ENCODE measurements at places on chromosomes 12 and 14.

DNA sequence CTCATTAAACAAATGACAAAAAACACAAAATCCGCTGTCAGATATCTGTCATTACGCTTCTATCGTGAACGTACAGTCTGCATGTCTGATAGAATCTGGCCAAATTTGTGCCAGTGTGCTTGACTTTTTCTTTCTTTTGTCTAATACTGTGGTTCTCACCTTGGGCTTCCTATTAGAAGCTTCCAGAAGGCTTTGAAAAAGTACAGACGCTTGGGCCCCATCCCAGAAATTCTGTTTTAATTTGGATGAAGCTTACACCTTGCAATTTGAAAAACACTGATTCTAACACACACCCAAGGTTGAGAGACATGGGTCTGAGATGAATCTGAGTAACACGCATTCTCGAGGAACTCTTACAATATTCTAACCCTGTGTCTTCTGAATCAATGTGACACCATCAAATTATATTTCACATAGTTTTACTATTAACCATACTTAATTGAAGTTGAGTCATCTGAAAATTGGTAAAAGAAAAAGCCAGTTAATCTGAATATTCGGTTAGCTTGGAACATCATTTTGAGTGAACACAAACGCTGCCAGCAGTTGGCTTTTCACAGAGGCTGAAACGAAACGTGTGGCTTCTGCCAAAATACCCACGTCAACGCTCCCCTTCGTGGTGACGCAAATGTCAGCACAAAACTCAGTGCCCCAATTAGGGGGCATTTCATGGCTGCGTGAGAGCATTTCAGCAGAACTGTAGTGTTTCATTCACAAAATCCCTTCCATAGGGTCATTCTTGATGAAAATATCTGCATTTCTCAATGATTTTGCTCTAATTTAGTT is 420.5 kb downstream of the TMEM132D start:
- no peak for DNase-seq

- no peak for DNase-seq
Observed at GRCh38 chr12:123388951-123389559, 5.1 kb downstream of the KMT5A start.

- DNase-seq = no peak
Observed at GRCh38 chr12:114894076-114894475, 210.1 kb upstream of the TBX3 start.

DNA sequence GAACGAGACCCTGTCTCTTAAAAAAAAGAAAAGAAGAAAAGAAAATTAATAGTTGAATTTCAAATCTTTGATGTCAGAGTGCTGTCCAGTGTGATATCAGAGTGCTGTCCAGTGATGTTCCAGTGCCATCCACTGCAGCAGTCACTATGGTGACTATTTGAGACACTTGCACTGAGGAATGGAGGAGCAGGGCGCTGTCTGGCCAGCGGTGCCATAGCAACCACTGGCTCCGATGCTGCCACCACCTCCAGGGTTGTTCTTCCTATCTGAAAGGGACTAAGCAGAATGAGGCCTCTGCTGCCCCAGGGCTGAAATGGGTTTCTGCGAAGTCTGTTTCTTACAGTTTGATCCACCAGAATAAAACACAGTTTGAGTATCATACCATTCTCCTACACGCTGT is 272.9 kb downstream of the NUAK1 start:
- DNase-seq = no peak

GRCh38 chr12:81010641-81011040 is 67.2 kb upstream of the ACSS3 start:
- DNase-seq = no peak

DNA sequence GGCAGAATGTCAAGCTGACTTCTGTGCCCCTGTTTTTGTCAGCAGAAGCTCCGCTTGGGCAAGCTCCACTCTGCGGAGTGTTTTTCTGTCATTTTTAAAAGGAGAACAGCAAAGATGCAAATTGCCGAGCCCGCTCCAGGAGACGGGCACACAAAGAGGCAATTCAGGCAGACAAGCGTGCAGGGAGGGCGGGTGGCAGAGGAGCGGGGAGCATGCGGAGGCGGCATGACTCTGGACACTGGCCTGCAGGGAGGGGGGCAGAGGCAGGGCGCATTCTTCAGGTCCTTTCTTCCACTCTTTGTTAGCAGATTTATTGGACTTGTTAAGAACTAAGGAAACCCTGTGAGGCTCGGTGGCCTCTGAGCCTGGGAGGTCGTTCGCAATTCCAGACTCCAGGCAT is 187.3 kb upstream of the RMST start:
- DNase-seq = no peak

DNA sequence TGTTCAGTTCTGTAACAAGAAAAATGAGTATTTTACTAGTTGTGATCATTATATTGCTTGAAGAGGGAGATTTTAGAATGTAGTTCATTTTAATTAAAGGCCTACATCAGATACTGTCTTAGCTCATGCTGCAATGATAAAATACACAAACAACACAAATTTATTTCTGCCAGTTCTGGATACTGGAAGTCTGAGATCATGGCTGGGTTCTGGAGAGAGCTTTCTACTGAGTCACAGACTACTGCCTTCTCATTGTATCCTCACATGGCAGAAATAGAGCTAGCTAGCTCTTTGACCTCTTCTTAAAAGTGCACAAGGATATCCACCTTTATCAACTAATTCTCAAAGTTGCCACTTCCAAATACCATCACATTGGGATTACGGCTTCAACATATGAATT is 53.8 kb downstream of the MIS18BP1 start:
- no peak for DNase-seq

DNA sequence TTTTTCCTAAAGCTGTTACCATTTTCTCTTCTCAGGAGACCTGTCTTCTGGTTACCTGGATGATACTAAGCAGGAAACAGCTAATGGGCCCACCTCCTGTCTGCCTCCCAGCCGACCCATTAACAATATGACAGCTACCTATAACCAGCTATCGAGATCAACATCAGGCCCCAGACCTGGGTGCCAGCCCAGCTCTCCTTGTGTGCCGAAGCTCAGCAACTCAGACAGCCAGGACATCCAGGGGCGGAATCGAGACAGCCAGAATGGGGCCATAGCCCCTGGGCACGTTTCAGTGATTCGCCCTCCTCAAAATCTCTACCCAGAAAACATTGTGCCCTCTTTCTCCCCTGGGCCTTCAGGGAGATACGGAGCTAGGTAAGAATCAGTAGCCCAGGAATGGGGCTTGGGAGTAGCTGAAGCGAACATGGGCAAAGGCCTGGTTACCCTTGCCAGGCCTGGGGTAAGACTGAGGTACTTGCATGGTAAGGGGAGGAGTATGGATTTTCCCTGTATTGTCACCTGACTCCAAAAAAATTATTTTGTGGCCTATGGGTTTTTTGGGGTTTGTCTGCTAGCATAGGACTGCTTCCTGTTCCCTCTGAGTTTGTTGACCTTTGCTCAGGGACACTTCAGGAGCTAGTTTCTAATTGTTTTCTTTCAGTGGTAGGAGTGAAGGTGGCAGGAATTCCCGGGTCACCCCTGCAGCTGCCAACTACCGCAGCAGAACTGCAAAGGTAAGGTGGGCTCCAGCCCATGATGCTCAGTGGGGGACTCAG is 26.6 kb downstream of the TRAFD1 start:
- DNase-seq = no peak

DNA sequence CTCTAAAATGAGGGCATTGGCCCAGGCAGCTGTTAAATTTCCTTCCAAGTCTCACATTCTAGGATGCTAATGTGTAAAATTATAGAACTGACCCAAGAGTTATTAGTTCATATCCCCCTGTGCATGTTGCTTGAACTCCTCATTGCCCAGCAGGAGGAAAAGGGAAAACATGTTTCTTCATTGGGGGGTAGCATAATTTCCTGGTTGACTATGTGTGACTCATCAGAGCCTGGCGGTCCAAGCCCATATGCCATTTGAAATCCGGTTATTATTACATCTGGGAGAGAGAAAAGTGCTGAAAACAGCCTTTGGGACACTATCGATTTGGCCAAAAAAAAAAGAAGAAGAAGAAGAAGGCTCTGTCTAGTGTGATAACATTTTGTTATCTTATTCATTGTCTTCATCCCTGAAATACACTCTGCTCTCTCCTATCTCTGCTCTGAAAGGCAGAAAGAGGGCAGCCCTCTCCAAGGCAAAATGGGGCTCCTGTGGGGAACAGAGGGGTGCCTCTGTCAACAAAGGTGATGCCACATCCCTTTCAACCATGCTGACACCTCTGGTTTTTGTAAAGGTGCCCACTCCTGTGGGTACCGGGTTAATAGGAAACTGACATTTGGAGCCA is 114.2 kb downstream of the DAD1 start:
- no peak for DNase-seq

DNA sequence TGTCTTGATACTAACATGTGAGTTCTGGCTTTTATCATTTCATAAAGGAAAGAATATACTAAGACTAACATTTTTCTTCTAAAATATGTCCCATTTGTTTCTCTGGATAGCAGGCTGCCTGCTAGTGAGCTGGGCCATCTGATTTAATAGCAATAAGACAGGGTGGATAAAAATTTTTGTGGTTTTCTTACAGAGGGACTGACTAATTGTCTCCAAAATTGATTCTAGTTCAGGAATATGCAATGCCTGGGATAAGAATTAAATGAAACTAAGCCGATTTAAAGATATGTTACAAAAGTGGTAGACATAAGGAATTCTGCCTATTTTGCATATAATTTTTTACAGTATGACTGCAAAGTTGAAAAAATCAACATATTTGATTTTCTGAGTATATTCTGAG is 252.9 kb upstream of the NAV3 start:
- no peak for DNase-seq

- DNase-seq = no peak
Observed at GRCh38 chr14:47626151-47627035, 49.0 kb downstream of the MDGA2 start.

DNA sequence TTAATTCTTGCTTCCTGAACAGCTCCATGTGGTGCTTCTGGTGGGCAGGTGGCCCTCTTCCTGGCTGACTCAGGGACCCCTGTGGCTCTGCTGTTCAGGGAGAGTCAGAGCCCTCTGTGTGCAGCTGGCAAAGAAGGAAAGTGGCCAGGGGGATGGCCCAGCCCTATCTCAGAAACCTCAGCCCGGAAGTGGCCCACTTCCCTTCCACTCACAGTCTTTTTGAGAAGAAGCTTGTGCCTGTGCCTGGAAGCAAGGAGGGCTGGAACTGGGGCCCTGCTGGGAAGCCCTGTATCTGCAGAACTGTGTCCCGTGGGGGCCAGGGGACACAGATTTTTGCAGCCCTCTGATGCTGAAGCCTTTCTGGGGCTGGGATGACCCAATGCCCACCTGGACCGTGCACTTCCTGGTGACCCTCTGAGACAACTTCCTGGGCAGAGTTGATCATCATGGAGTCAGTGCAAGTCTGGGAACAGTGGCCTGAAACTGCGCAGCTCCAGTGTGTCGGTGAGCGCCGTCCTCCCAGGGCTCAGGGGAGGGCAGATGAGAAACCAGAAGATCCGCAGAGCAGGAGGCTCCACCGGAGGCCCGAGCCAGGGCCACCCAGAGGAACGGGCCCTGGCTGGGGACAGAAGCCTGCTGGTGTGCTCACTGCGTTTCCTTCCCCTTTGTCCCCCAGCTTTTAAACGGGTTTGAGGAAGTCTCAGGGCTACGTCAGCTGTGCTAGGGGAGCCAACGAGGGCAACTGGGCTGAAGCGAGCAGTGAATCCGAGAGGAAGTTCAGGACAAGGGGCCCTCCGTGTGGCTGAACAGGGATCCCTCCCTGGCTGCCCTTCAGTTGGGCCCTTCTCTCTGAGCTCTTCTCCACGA is 217.4 kb upstream of the RTL1 start:
- no peak for DNase-seq

All from activated CD4-positive, alpha-beta T cell treated with anti-CD3 and anti-CD28 coated beads, Interleukin-2, Interleukin-4, amounts not matched to agents 100 ng/mL and 50 ng/mL, durations not matched to agents 16 hours and 8 hours (primary cell).